Natural killer cell (primary cell): ENCODE measurements at places on chromosomes 1 and 21.

- no peak for DNase-seq
Measured at GRCh38 chr1:53656747-53657530, 82.0 kb downstream of the GLIS1 start.

- DNase-seq = peak; percentile 20
Measured at GRCh38 chr1:145961109-145961424, 3.2 kb upstream of the LIX1L start.

- no peak for DNase-seq
Measured at GRCh38 chr1:98210064-98210463, 289.2 kb upstream of the DPYD start.

DNA sequence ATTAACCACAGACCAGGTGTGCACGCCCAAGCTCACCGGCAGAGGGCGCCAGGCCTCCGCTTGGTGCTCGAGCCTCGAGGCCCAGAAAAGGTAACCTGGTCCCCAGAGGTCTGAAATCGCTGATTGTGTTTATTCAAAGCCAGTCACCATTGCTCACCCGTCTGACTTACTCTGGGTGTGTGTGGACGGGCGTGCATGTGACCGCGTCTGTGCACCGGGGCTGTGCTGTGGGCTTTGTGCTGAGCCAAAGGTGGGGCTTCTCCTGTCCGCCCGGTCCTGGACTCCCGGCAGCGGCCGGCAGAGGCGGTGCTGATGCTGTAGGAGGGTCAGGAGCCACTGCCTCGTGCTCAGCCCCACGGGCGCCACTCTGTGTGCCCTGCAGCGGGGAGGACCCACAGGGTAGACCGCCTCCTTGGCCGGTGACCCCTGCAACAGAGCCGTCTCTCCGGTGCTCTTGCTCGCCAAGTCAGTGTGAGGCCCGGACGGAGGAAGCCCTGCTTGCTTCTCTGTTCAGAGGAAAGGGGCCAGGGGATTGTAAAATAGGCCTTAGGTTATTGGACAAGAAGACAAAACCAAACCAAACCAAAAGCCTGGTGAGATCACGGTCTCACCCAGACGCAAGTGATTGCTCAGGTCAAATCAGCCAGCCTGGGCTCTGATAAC is 32.0 kb upstream of the BTG2 start:
- DNase-seq = peak; percentile 95

DNA sequence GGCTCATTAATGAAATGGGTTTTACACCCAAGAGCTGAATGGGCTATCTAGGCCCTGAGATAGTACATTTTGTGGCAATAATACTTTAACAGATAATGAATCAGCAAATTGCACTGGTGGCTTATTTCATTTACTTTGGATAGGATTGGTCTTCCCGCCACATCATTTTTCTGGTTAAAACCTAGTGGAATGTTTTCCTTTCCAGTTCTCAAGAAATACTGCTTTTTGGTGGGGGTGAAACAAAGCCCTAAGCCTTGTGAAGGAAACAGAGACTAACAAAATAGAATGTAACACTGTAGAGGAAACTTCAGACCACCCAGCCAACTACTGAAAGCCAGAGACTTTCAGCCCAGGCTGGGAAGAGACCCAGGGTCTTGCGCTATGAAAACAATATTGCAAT is 172.2 kb downstream of the HHIPL2 start:
- no peak for DNase-seq

GRCh38 chr1:165737196-165737595 is 31.5 kb downstream of the TMCO1 start:
- no peak for DNase-seq

DNA sequence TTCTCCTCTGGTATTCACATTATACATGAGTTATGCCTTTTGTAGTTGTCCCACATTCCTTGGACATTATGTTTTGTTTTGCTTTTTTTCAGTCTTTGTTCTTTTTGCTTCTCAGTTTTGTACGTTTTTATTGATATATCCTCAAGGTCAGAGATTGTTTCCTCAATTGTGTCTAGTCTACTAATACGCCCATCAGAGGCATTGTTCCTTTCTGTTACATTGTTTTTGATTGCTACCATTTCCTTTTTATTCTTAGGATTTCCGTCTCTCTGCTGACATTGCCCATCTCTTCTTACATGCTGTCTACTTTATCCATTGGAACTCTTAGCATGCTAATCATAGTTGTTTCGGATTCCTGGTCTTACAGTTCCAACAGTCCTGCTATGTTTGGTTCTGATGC is 27.8 kb upstream of the MPC2 start:
- no peak for DNase-seq

- no peak for DNase-seq
Measured at GRCh38 chr1:116678732-116679090, 11.2 kb upstream of the IGSF3 start.
